Activated T-cell treated with anti-CD3 and anti-CD28 coated beads for 48 hours (primary cell): ENCODE measurements at places on chromosomes 16 and 17.

DNA sequence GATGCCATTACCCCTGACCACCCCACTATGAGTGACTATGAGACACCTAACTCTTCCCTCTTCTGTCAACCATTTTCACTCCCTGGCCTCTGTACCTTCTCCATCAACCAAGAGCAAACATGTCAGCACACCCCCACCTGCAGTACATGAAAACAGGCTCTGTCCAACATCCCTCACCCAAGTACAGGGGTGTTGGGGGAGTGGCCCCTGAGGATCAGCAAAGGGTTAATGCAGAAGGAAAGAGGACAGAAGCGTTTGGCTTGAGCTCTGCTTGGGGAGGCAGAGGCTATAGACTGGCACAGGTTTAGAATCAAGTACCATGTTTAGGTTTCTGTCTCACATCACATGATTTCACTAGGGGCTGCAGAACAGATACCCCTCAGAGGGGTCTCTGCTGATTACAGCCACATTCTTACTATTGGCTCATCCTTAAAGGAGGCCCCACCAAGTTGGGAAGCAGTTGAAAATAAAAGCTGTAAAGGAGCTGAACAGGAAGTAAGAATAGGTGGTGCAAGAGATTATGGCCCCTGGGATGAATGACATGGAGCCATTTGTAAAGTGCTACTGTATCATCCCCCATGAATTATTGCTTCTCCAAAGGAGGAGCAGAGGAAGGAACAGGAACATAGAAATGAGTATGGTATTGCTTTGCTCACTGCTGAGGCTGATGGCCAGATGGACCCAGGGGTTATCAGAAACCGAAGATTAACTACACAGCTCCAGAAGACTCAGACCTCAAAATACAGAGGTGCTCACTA, 2.4 kb upstream of the PSMC3IP start:
- no peak for DNase-seq

GRCh38 chr17:46964315-46965265, 14.5 kb downstream of the RPRML start:
- DNase-seq, result no peak

- DNase-seq, result no peak
These were observed 13.4 kb downstream of the NATD1 start for GRCh38 chr17:21239680-21240368.

DNA sequence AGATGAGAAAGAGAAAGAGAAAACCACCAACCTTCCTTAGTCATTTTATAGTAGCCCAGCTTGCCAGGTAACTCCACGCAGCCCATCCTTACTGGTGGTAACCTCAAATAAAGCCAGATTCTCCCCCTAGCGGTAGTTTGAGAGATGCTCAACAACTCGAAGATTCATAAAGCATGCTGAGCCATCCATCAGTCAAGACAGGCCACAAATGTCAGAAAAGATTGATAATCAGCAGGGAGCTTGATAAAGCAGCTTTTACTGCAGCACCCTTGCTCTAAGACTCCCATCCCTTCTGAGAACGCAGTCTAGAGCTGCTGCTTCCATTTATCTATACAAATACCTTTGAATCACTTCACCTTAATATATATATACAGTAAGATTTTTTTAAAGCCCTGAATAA, 451.5 kb upstream of the HSBP1 start:
- DNase-seq, result no peak

DNA sequence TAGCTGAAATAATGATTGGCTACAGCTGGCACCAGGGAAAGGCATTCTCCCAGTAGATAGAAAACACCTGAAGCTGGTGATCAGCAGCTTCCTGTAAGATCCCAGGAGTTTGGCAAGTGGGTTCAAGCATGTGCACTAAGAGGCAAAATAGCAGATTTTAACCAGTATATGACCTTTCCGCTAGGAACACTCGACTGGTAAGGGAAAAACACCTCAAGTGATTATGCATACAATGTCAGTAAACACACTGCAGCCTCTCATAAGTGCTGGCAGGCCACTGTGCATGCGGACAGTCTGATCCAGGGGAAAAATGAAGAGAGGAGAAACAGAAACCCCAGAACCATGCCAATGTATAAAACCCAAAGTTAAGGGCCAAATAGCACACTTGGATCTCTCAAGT, 49.0 kb upstream of the HLF start:
- DNase-seq, result no peak

- no peak for DNase-seq
These were observed 834 bp downstream of the DCXR start for GRCh38 chr17:82036634-82037091.

DNA sequence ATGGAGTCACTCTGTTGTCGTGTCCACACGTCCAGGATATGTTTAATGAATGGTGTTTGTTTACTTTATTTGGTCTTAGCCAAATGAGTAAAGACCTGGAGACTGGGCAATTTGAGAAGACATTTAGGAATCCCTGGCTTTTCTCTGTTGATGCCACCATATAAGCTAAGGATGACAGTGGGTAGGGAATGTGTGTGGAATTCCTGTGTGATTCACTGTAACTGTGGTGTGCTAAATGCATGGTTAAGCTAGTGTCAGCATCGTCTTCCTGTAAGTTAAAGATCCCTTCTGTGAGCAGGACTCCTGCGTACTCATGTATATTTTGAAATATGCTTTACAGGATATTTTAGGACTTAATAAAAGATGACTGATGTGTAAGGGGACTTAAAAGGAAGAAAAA, 26.4 kb downstream of the GOSR1 start:
- DNase-seq, result no peak

DNA sequence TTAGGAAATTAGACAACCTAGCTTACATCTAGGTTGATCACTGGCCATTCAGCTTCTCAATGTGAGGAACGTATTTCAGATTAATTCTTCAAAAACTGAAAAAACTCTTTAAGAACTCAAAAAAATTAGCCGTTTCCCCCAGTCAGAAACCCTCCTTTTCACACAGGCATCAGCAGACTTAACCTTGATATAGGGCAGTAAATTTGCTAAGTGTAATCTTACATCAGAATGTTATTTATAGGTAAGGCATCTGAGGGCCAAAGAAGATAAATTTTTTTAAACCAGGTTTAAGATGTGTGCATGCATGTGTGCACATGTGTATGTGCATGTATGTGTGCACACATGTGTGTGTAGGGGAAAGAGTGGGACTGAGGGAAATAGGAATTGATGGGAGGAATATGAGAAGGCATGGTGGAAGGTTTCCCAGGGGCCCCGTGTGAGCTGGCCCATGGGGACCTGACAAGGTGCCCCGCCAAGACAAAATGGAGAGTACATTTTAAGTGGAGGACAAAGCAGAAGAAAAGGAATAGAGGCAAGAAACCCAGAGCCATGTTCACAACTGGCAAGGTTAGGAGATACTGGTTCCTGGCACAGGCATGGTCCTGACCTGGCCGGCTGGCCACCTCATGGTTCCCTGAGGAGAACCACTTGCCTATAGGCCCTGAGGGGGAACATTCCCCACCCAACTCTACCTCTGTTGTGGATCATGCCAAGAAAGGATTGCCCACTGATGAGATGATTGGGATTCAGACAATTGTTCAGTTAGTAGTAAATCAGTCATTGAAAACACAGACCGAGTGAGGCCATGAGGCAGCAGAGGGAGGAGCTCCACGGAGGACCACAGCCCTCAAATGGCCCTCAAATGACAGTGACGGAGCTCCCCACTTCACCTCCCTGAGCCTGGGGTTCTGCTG, 33.0 kb downstream of the TEX2 start:
- DNase-seq, result no peak

DNA sequence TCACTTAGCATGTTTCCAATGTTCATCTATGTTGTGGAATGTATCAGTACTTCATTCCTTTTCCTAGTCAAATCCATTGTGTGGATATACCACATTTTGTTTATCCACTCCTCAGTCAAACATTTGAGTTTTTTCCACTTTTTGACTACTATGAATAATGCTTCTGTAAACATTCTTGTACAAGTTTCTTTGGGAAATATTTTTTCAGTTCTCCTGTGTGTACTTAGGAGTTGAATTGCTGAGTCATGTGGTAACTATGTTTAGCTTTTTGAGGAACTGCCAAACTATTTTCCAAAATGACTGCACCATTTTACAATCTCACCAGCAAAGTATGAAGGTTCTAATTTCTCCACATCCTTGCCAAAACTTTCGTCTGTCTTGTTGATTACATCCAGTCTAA, 223.7 kb upstream of the AXIN2 start:
- no peak for DNase-seq

- DNase-seq, result no peak
These were observed 1.5 kb downstream of the C17orf114 start for GRCh38 chr17:4800462-4801196.

DNA sequence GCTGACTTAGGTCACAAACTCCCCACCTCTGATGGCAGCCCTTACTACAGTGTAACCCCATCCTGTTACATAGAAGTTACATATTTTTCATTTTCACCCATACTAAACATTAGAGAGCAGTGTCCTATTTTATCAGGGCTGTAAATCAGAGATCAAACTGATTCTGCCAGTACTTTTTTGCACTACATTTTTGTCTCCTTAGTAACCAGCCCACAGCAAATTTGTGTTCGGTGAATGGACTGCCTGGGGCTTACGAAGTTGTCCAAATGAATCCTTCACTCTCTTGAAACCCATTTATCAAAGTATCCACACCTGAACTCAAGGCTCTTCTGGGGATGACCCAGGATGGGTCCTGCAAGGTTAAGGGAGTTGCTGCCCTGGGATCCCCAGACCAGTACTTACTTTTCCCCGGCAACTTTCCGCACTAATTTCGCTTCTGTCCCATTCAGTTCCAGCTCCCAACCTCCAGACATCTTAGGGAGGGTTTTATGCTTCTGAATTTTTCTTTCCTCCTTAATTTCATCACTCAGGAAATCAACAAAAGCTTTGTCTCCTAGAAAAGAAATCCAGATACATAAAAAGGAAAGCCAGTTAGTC, 1.1 kb downstream of the C1QBP start:
- no peak for DNase-seq

GRCh38 chr17:64679710-64680216, 17.7 kb upstream of the SMURF2 start:
- no peak for DNase-seq

DNA sequence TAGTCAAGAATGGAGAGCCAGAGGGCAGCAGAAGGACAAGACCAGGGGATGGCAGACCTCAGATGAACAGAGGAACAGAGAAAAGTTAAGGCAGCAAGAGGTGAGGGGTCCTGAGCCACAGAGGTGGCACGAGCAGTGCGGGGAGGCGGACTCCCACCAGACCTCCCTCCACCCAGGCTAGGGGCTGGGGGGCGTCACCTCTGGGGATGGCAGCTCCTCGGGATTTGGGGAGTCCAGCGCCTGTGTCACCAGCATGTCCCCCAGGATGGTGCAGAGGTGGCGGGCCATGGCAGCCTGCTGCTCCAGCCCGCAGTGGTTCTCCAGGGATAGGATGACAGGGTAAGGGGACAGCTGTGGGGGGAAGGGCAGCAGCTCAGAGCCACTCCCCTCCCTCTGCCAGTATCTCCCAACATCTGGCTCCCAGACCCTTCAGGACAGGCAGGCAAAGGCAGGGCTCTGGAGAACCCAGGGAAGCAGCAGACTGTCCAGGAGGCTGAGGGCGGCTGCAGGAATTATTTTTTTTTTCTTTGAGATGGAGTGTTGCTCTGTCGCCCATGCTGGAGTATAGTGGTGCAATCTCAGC, 15.8 kb downstream of the PLCD3 start:
- DNase-seq, result no peak

DNA sequence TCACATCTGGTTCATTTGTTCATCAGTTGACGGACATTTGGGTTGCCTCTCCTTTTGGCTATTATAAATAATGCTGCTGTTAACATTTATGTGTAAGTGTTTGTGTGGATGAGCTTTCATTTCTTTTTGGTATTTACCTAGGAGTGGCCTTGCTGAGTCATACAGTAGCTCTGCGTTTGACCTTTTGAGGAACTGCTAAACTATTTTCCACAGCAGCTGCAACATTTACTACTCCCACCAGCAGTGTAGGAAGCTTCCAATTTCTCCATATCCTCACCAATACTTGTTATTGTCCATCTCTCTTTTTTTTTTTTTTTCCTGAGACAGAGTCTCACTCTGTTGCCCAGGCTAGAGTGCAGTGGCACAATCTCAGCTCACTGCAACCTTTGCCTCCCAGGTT, 20.7 kb upstream of the PLCG2 start:
- DNase-seq, result no peak

DNA sequence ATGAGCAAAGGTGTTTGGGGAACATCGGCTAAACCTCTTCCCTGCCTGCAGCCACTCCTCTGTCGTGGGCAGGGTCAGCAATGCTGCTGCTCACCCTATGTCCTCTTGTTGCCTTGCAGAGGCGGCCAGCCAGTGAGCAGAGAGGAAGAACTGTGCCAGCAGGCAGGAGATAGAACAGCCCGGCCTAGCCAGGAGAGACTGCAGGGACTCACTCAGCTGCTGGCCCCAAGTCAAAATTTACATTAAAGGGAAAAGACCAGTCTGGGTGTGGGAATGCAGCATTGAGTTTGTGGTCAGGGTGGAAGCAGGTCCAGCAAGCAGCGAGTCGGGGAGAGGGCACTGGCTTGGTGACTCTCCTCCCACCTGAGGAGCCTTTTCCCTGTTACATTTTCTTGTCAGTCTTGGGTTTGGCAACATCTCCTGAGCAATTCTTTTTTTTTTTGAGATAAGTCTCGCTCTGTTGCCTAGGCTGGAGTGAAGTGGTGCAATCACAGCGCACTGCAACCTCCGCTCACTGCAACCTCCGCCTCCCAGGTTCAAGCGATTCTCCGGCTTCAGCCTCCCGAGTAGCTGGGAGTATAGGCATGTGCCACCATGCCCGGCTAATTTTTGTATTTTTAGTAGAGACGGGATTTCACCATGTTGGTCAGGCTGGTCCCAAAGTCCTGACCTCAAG, 22.7 kb downstream of the LIG3 start:
- DNase-seq, result no peak

- peak; percentile 84 for DNase-seq
These were observed 410 bp upstream of the HOXB5 start for GRCh38 chr17:48593840-48594537.

DNA sequence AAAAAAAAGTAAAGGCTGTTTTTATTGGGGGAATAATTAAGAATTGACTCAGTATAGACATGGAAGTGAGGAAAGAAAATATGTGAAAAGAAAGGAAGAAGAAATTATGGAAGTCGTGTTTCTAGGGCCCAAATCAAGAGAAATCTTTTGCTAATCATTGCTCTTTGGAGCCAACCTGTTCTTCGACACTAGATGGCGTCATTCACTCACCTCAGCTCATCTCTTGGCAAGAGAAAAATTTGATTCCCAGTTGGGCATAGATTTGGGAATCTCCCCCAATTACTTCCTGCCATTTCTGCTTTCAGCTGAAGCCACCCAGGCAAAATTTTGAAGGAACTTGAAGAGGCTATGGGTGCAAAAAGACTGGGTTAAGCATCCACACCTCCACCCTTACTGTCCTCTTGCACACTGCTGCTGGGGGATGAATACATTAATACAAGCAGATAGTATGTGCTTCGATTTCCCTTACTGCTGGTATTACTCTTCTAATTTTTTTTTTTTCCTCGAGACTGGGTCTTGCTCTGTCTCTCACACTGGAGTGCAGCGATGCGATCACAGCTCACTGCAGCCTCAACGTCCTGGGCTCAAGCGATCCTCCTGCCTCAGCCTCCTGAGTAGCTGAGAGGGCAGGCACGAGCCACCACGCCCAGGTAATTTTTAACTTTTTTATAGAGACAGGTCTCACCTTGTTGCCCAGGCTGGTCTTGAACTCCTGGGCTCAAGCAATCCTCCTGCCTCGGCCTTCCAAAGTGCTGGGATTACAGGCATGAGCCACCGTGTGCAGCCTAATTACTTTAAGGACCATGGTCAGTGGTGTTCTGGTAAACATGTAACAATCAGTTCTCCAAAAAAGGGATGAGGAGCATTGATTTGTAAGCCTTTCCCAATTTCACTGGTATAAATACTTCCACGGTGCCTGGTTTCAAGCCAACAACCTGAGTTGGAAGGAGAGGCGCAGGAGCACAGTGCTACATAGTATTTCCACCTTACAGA, 13.5 kb downstream of the PSMD7 start:
- no peak for DNase-seq

GRCh38 chr16:11136600-11136999, 119.4 kb downstream of the SOCS1 start:
- no peak for DNase-seq
